NCI-H345 (cell line): ENCODE measurements at places on chromosomes 12 and 14.

DNA sequence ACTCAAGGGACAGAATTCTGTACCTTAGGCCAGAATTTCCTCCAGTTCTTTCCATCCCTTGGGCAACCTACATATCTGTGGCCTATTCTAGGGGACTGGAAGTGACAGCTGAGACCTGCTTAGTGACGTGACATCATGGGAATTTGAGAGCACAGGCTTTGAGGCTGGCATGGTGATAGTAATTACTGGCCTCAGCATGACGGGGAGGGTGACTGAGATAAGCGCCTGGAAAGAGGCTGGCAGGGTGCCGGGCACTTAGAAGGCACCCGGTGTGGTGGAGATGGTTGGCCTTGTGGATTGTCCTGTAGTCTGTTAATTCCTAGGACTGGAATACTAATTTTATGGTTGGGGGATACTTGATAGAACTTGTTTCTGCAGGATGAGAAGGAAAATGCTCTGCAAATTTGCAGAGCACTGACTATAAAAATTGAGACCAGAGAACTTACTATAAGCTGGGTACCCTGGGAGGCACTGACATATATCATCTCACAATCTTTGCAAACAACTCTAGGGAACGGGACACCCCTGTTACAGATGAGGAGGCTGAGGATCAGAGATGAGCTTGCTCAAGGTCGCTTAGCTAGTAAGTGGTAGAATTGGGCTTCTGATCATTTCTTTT lies 42.2 kb upstream of the TBX3 start:
- DNase-seq = no peak

DNA sequence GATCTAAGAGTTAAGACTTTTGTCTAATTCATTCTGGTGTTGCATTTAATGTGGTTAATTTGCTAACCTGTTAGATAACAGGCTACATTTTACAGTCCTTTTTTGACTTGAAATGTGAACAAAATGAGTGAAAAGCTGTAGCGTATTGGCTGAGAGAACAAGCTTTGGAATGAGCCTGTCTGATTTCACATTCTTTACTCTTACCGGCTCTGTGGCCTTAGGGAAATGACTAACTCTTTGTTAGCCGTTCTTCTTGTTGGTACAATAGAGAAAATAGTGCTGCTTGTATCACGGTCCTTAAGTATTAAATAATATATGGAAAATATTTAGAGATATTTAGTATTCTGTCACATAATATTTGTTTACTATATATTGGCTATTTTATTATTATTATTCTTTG lies 1.9 kb downstream of the MNAT1 start:
- no peak for DNase-seq

GRCh38 chr12:116920939-116921338 lies 10.2 kb downstream of the FBXW8 start:
- DNase-seq = no peak

DNA sequence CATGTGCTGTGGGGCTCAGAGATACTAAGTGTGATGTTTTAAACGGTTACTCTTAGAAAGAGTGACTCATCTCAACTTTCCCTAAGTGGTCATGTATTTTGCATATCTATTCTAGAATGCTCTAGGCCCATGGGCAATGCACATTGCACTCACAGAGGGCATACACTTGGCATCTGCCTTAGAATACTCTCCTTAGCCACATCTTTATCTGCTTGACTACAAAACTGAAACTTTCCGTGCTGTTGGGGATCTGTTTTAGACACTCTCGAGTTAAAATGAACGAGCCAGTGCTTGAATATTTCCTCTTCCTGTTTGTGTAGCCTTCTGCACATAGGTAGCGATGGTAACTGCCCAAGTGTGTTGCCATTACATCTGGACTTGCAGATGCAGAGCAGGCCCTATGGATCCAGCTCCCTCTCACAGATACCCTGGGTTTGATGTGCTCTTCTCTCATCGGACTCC lies 180.5 kb downstream of the CAND1 start:
- DNase-seq = no peak

DNA sequence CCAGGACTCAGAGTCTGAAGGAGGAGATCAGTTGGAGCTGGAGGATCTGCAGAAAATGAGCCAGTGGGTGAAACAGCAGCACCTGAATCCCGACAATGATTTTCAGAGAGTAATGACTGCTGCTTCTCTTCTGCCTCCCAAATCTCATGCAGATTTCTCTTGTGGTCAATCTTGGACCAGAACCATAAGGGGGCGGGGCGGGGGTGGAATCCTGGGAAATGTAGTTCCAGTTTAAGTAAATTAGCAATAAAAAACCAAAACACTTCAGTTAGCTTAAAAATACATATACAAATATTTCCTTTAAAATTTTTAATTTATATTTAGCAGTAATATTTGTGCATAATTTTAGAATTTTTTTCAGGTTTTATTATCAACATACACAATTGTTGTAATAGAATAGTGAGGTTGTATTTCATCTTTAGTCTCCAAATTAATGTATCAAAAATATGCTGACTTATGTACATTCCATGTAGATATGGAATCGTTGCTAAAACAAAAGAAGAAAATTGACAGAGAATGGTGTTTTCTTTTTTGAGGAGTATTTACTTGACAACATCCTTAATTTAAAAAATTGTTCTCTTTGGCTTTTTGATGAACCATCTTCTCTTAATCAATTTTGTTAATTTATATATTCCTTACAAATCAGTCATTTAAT lies 223.5 kb upstream of the SYT10 start:
- no peak for DNase-seq

- peak; percentile 49 for DNase-seq
These were observed 81.1 kb downstream of the NKX2-1 start for GRCh38 chr14:36438883-36439282.

DNA sequence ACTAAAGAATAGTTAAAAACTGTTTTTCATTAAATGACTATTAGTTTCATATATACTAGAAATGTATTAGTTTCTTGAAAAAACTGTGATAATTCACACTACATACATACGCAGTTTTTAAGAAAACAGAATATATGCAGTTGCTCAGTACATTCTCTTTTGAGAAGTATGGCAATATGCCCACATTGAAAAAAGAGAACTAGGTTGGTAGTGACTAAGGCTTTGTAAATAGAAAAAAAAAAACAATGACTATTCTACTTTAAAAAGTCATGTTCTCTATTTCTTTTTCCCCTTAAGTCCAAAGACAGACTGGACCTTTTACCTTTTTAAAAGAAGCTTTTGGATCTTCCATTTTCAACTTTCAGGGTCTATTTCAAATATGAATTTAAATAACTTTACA lies 25.0 kb downstream of the SNX6 start:
- DNase-seq = no peak

- no peak for DNase-seq
These were observed 49.0 kb downstream of the LIMA1 start for GRCh38 chr12:50234347-50234746.

GRCh38 chr14:38080696-38081095 lies 127.0 kb upstream of the SSTR1 start:
- no peak for DNase-seq

DNA sequence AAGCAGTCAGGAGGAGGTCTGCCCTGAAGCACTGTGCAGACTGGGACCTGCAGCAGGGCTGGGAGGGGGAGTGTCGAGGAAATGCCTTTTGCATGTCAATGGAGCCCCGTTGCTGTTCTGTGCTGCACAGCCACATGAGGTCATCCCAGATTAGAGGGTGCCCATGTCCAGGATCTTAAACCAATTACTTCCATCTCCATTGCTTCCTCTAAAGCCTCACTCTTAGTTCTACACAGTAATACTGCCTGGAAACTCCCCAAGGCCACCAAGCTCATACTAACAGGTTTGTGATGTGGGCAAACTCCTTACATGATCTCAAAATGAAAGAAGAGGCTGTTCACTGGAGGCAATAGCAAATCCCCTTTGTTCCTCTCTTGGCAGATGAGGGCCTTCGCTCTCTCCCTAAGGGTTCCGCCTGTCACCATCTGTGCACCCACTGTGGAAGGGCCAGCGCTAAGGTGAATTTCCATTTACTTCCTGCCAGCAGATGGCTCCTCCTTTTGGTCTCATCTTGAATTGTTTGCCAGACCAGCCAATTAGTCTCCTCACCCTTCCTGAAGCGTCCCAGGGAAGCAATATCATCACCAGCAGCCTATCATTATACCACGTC lies 35.4 kb upstream of the LTA4H start:
- DNase-seq = peak; percentile 11

- DNase-seq = no peak
These were observed 49.7 kb downstream of the LIN52 start for GRCh38 chr14:74134484-74134883.

- DNase-seq = no peak
These were observed 5.4 kb upstream of the BCAT1 start for GRCh38 chr12:24954261-24954660.

- no peak for DNase-seq
These were observed 29.5 kb downstream of the MSRB3 start for GRCh38 chr12:65308006-65308405.

DNA sequence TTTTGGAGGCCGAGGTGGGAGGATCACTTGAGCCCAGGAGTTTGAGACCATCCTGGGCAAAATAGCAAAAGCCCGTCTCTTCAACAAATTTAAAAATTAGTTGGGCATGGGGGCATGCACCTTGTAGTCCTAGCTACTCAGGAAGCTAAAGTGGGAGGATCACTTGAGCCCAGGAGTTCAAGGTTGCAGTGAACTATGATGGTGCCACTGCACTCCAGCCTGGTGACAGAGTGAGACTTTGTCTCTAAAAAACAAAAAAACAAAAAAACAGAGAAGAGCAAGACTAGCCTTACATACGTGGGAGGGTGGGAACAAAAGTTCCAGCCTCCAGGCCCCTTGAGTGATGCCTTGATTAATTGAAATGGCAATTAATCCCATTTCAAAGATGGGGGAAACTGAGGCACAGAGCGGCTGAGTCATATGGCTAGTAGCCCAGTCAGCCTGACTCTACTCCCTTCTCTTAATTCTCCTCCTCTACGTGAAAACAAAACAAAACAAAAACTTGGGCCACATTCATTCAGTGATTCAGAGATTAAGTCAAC lies 3.3 kb upstream of the FAM222A start:
- no peak for DNase-seq

DNA sequence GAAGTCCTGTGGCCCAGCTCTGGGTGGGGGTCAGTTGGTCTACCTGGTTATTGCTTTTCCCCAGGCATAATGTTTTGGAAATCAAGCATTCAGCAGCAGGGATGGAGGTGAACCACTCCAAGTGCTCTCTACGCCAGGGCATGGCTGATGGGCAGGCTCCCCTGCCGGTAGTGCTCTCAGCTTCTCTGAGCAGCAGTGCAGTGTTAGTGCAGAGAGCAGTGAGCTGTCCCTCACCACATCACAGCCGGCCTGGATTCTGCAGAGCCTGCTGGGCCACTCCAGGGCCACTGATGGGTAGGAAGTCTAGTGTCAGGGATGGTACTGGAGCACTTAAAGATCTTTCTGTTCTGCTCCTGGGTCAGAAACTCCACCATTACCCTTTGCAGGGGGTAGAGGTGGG lies 151.1 kb downstream of the CALM1 start:
- DNase-seq = peak; percentile 25

GRCh38 chr14:29757711-29758233 lies 169.9 kb downstream of the PRKD1 start:
- DNase-seq = no peak

GRCh38 chr12:21301-22189 lies 45.0 kb upstream of the IQSEC3 start:
- no peak for DNase-seq

DNA sequence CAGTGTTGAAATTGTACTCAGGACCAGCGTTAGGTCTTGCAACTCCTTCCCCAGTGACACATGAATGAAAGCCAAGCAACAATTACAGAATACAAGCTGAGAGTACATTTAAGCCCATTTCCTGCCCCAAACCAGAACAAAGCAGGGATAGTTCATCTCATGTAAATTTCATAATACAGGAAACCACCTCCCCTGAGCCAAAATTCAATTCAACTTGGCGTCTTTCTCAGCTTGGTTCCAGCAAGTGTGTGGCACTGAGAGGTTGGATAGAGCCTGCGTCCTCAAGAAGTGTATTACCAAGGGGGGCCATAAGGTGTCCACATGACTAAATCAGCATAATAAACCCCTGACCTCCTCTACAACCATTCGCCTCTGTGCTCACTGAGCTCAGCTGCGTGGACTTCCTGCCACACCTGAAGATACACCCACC lies 278.9 kb upstream of the CRY1 start:
- no peak for DNase-seq

DNA sequence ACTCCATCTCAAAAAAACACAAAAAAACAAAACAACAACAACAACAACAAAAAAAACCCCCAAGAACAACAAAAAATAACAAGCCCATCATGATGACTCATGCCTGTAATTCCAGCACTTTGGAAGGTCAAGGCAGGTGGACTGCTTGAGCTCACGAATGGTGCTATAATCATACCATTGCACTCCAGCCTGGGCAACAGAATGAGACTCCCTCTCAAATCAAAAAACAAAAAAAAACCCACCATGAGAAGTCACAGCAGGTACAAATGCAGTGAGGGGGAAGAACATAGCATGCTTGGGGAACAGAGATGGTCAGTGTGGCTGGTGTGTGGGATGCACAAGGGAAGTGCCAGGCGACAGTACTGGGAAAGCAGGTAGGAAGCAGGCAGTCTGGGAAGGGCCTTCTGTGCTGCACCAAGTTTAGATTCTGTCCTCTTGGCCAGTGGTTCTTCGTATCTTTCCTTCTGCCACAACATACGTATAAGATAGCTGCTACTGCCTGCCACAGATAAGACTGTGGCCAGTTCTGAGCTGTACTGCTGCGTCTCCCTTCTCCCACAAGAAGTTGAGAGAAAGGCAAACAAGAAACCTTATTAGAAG lies 28.0 kb downstream of the ATG14 start:
- DNase-seq = no peak

- DNase-seq = no peak
These were observed 6.5 kb downstream of the AMDHD1 start for GRCh38 chr12:95949477-95950206.

DNA sequence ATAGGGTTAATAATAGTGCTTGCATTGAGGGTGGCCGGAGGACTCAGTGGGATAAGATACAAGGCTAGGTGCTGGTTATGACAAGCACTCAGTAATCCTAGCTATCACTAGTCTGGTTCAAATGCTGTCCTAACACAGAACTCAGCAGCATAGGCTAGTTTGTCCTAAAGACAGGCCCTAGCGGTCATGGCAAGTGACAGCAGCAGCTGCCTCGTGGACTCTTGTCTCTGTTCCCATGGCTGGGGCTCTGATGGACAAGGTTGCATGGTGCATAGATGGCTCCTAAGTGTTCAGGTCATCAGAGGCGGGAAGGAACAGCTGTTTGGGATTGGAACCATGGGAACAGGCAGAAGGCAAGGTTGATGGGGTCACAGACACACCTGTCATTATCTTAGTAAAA lies 42.4 kb upstream of the IGF1 start:
- DNase-seq = no peak

GRCh38 chr12:118318744-118319143 lies 54.0 kb downstream of the TAOK3 start:
- no peak for DNase-seq

DNA sequence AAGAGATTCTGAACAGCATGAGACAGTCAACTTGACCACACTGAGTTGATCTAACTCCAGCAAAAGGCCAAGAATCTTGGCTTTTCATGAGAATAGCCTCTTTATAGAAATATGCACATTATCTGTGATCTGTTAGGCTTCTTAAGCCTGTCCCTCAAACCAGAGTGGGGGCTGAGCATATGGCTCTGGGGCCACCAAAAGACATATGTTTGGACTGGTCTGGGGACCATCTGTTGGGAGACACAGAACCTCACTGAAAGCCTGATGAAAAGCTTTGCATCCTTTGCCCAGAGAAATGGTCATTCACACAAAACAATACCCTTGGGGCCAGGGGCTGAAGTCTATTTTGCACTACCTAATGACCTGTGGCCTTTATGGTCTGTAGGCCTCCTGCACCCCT lies 165.3 kb upstream of the PRMT8 start:
- no peak for DNase-seq

- DNase-seq = no peak
These were observed 175.5 kb downstream of the PTPRO start for GRCh38 chr12:15497671-15498292.
